ENCODE measurements at places on chromosomes 1 and 21.

GRCh38 chr1:151342569-151342968 lies 4.5 kb downstream of the RFX5 start:
- no peak for DNase-seq

DNA sequence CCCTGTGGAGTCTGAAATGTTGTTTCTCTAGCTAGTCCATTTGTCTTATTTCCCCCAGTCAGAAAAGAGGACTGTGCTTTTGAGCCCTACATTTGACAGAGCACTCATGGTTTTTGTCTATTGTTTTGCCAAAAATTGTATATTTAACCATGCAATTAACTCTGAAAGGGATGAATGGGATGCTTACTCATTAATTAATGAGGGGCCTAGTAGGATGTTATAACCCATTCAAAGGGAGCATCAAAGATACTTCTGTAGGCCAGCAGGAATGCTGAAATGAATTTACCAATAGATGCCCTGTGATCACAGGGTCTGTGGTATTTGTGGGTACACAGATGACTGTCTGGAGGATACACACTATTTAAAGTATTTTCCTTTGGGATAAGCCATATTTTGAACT lies 147.7 kb downstream of the FCRL5 start:
- no peak for DNase-seq

DNA sequence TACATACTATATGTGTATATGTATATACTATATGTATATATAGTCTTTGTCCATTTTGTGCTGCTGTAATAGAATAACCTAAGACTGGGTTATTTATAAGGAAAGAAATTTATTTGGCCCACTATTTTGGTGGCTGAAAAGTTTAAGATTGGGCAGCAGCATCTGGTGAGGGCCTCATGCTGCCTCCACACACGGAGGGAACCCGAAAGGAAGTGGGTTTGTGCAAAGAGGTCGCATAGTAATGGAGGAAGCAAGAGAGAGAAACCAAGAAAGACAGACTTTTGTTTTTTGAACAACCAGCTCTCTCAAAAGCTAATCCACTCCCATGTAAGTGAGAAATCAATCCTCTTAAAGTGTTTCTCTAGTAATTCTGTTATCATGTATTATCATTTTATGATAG lies 1147.3 kb downstream of the NCAM2 start:
- no peak for DNase-seq

DNA sequence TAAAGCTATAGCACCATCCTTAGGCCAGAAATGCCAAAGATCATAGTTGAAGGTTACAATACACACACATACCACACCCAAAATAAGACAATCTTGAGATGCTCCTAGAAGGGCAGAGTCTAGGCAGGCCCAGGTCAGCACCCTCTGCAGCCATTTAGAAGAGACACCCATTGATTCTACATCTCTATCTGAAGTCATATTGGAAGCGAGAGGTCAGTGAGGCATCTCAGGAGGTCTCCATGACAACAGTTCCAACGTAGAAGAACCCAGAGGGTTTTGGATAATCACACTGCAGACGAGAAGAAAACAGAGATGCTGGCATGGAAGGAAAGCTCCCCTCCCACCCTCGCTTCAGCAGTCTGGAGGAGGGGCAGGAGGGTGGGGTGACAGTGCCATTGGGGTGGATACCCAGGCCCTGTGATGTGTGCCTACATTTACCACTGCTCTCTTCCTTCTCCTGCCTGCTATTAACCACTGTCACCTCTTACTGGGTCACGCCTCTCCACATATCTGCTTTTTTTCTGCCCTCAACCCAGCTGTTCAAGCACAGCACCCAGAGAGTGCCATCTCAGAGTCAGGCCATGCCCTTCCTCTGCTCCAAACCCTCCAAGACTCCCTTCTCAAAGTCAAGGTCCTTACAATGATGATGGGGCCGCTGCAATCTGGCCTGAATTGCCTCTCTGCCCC lies 6.2 kb downstream of the TMCO4 start:
- no peak for DNase-seq

DNA sequence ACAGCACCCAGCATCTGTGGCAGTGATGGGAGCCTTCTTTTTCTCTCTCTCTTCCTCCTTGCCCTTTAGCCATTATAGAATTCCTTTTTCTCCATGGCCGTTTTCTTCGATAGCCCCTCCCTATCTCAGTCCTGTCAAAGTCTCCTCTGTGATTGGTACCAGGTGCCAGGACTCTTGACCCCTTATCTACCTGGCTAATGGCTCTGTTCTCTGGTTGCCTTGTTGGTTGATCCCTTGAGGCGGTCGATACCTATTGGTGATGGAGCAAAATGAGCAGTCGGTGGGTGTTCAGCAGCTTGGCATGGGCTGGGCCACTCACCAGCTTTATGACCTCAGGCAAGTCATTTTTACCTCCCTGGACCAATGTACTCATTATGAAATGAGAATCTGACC lies 2.0 kb downstream of the ATF3 start:
- peak; percentile 37 for DNase-seq

- no peak for DNase-seq
Measured at GRCh38 chr1:170290276-170290675, 144.5 kb downstream of the NTMT2 start.

DNA sequence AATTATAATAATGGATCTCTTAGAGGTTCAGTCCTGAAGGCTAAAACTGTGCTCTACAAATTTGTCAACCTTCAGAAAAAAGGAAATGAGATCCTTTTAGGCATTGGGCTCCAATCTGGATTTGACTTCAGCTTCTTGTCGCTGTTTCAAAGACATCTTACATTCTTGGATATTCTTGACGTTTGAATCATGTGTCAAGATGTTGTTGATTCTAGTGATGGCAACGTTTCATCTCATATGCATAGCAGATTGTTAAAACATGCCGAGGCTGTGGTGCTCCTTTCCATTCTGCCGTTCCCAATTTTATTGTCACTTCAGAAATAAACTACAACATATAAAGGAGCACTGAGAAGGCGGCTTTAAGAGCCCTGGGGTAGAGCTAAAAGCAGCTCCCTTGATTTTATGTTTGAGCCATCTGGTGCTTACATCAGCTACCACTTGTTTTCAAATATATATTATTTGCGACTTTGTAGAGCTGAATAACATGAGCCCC lies 467.6 kb upstream of the ZRANB2 start:
- no peak for DNase-seq

GRCh38 chr1:197429372-197429771 lies 161.3 kb downstream of the CRB1 start:
- DNase-seq, result no peak

DNA sequence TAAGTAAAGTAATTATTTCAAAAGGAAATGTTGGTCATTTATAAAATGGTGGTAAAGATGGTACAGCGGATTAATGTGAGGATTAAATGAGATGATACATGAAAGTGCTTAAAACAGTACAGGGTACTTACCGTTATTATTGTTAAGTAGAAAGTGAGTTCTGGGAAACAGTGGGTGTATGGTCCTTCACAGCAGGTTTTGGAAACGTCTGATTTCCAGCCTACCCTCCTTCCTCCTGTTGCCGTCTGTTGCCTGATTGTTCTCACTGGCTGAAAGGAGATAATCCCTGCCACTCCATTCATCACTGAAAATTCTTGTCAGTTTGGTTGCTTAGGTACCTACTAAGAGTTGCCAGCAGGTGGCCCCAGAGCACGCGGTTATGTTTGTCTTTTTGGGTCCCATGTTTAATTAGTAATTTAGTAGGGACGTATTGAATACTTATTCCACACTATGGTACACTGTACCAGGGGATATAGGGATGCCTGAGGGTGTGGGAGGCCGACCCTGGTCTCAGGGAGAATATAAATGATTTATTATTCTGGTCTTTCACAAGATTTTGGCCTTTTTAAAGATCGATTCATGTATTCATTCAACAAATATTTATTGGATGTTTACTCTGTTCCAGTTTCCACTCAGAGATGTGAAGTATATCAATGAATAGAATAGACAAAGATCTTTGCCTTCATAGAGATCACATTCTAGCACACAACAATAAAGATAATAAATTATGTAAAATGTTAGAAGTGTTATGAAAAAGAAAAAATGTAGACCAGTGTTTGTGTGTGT lies 30.8 kb upstream of the RPTN start:
- peak; percentile 38 for DNase-seq

GRCh38 chr1:177940682-177941081 lies 29.2 kb downstream of the SEC16B start:
- no peak for DNase-seq

DNA sequence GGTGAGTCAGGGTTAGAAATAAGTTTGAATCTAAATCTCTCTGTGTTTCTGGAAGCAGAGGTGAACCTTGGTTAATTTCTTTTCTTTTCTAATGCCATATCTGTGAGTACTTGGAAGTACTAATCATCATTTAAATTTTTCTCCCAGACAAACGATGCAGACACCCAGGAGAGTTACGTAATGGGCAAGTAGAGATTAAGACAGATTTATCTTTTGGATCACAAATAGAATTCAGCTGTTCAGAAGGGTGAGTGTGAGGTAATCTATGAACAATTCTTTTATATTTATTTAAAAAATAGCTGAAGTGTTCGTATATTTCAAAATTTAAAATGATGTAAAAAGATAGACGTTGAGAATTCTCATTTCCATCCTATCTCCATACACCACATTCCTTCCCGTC lies 11.2 kb downstream of the C4BPA start:
- DNase-seq, result no peak

- DNase-seq, result no peak
Measured at GRCh38 chr1:36977731-36978406, 56.4 kb downstream of the GRIK3 start.

- DNase-seq, result peak; percentile 10
Measured at GRCh38 chr1:244460197-244460596, 876 bp upstream of the CATSPERE start.

- DNase-seq, result peak; percentile 72
Measured at GRCh38 chr1:82517586-82517985, 716.9 kb downstream of the ADGRL2 start.

DNA sequence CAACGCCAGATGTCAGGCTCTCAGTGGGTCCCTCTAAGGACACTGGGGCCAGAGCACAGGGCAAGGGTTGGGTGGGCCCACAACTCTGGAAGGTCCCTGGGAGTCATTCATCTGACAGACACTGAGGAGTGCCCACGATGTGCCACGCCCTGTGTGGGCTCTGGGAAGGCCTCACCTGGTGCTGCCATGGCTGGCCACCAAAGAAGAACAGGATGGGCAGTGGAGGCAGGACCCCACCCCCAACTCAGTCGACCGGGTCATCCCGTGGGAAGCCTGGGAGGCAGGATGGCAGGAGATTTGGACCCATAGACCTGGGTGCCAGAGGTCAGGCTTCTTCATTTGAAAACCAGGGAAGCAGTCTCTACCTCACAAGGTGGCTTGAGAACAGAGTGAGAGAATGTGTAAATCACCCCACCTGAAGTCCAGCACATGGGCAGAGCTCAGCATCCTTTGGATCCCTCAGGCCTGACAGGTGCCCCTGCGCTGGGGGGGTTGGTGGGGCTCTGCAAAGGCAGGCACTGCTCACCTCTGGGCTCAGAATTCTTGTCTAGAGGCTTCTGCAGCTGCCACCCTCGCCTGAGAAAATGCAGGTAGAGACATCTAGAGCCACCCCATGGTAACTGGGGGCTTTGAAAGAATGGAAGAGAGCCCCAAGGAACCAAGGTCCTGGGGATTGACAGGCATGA lies 1.2 kb upstream of the SELENON start:
- DNase-seq, result no peak

DNA sequence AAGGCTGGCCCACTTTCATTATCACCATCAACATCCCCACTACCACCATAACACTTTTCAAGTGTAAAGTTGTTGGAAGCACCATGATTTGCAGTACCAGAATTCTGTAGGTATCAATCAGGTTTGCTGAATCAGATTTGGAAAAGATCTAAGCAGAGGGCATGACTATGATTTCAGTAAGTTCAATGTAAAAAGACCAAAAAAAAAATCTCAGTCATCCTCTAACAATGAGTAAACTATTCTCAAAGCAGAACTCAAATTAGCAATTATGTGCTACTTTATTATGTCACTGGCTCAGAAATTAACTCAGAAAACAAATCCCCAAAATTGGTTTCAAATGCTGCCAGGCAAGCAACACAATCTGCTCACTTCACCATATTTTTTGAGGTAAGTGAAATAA lies 187.8 kb upstream of the HP1BP3 start:
- no peak for DNase-seq

- peak; percentile 87 for DNase-seq
Measured at GRCh38 chr1:27504588-27505419, 14.8 kb upstream of the WASF2 start.

GRCh38 chr1:155961937-155962336 lies 16.4 kb downstream of the ARHGEF2 start:
- DNase-seq, result peak; percentile 60

DNA sequence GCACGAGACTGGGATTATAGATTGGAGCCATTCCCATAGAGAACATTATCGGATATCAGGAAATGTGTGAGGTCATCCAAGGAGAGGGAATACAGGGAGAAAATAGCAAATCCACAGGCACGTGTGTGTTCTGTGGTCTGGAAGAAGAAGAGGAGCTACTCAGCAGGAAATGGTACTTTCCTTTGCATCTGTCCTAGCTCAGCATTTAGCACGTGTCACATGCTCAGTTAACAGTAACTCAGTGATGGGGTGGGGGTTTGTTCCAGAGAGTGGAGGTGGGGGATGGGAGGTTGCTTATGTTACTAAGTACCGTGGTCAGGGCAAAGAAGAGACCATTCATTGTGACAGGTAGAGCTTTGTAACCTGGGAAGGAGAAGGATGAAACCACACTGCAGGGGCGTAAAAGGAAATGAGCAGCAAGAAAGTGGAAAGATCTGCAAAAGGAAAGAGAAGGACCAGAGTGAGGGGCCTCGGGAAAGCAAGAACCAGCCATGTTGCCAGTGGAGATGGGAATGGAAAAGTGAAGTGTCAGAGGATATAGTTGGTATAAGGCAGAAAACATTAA lies 100.4 kb downstream of the ATP5PO start:
- DNase-seq, result no peak

DNA sequence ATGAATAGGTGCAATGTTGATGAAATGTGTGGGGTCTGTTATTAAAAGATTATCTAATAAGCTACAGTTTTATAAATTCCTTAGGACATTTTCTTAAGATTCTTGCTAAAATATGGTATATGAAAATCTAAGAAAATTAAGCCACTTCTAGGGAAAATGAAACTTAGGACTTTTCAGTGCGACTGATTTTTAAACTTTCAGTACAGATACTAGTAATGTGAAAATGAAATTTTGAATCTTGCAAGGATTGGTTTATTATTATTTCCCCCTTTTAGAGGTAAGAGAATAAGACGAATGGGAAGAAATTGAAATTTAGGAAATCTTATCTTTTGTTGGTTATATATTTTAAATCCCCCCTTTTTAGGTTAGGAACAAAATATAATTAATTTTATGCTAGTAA lies 16.4 kb downstream of the CAPZA1 start:
- no peak for DNase-seq

GRCh38 chr21:15772654-15773053 lies 42.9 kb downstream of the USP25 start:
- DNase-seq, result no peak

DNA sequence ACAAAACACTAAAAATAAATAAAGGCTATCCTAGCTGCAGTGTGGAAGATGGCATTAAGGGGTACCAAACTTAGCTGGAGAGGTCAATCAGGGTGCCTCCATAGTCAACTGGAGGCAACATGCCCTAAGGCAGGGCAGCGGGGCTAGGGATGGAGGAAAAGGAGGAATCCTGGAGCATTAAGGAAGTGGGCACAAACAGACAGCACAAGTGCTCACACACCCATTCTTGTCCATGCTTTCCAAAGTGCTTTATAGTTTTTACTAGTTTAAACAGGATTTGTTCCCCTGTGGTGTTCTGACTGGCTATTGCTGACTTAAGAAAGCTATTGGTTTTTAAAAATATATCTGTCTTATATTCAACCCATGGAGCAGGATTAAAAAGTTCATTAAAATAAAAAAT lies 33.3 kb downstream of the TCEANC2 start:
- DNase-seq, result no peak

- DNase-seq, result no peak
Measured at GRCh38 chr1:58629031-58629462, 52.0 kb upstream of the TACSTD2 start.

- DNase-seq, result no peak
Measured at GRCh38 chr21:26505211-26505610, 67.9 kb downstream of the CYYR1 start.
